ENCODE measurements at places on chromosomes 4 and X. TPM values are rescaled to one million over a fixed set of nuclear protein-coding genes. Genes with fewer than 3 reads are reported as not detected.

Gene RLIM
- polyA plus RNA-seq = 7.0 TPM

Gene ERAS
- not detected for polyA plus RNA-seq

Gene NAA15
- 9.2 TPM for polyA plus RNA-seq

Gene ADH1B
- polyA plus RNA-seq = 164 TPM

Gene IQCM
- not detected for polyA plus RNA-seq

Gene TMPRSS11F
- not detected for polyA plus RNA-seq

Gene AMBN
- not detected for polyA plus RNA-seq

Gene RBM46
- polyA plus RNA-seq = not detected

Gene MGARP
- 7.1 TPM for polyA plus RNA-seq

Gene FHIP1A
- 2.4 TPM for polyA plus RNA-seq

Measured in right cardiac atrium (tissue), 5 donors.